ENCODE measurements at places on chromosomes 2 and 18.

DNA sequence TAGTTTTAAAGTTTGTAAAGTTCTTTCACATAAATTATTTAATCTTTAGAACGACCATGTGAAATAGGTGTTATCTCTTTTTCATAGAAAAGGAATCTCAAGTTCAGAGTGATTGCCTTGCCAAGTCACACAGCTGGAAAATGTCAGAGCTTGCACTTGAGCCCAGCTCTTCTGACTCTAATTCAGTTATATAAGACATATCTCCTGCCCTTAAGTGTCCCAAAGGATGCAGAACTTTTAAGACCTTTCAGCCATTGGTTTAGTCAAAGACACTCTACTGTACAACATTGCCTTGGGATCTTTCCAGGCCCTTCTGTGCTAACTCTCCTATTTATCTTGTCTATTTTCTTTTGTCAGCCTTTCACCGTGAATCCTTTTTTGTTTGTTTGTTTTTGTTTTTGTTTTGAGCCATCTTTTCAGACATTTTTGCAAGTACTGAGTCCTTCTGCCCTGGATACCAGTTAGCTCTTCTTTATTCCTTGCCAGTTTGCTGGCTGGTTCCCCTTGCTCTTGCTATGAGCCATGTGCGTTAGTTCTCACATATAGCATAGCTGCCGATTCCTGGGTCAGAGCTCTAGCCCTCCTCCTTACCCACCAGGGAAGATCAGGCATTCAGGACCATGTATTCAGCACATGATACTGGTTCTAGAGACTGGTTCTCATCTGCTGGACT, 160.0 kb upstream of the MYO3B start:
- no peak for DNase-seq

DNA sequence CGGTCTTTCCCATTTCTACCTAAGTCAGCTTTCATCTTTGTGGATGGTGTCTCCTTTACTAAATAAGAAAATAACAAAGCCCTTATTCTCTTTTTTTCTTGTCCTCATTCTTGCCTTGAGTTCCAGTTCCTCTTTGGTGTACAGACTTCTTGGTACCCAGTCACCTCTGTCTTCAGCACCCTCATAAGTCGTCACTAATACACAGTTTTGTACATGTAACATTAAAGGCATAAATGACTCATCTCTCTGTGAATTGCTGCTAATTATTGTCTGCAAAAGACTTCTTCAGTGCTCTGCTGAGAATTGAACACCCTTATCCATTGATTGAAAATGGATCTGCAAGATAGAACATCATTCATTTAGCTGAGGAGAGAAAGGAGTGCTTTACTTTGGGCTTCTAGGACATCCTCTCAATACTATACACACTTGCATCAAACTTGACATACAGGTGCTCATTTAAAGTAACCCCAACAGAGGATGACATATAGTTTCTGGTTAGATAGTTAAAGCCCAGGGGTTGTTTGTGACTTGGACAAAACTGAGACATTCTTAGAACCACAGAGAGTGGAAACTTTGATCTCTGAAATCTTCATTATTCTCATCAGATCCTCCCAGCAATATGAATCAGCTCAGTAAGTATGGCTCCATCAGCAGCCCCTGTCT, 97.0 kb downstream of the XRCC5 start:
- no peak for DNase-seq

GRCh38 chr2:174581491-174581890, 16.1 kb downstream of the WIPF1 start:
- DNase-seq: no peak

DNA sequence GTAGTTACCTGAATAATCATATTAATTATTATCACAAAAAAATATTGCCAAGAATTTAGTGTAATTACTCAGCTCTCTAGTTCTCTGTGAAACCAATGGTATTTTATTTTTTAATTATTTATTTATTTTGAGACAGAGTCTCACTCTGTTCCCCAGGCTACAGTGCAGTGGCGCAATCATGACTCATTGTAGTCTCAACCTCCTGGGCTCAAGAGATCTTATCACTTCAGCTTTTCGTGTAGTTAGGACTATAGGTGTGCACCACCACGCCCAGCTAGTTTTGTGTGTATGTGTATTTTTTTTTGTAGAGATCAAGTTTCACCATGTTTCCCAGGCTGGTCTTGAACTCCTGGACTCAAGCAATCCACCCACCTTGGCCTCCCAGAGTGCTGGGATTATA, 440.4 kb upstream of the CDH20 start:
- DNase-seq: no peak

GRCh38 chr2:11072550-11072949, 82.7 kb upstream of the SLC66A3 start:
- DNase-seq: no peak

DNA sequence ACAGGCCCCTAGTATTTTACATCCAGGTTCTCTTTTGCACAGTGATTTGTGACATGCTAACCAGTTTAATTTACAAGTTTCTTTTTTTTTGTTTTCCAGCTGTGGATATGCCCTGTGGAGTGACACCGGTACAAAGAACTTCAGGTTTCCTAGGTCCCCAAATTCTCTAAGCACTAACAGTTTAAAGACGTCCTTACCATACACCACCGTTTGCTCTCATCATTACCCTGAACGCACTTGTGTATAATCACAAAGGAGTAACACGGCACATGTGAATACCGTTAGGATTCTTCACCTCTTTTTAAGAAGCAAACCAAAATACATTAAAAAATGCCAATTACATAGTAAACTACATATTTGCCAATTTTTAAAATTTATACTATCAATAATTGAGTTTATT, 853 bp downstream of the LANCL1 start:
- DNase-seq: no peak

GRCh38 chr2:74690571-74690970, 36.5 kb downstream of the SEMA4F start:
- no peak for DNase-seq

DNA sequence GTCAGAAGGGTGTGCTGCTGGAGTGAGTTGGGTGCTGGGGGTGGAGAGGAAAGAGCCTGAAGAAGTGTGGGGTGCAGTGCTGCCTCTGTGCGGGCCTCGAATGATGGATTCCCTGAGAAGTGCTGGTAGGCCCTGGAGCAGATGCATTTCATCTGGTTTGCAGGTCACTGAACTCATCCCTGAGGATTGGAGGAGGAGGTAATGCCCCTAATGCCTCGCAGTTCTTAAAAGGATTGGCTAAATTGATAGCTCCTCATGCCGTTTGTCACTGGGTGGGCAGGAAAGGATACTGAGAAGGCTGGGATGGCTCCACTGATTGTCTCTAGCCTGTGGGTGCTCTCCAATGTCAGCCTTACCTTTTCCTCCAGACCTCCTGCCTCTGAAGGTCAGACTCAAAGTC, 74.1 kb downstream of the CTIF start:
- no peak for DNase-seq

DNA sequence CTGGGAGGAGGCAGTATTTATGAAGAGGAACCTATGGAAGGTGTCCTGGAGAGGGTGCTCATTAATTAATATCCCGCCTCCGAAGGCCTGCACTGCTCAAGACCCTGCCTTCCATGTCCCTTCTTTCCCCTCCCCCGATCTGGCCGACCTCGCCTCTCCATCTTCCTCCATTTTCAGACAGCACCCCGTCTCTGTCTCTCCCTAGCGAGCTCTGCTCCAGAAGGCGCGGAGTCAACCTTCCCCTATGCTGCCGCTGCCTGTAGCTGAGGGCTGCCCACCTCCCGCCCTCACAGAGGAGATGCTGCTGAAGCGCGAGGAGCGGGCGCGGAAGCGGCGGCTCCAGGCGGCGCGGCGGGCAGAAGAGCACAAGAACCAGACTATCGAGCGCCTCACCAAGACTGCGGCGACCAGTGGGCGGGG, 1.1 kb upstream of the WBP1 start:
- DNase-seq: no peak

Measured in activated T-cell treated with anti-CD3 and anti-CD28 coated beads, Interleukin-2, amount 50 U/mL, for 48 hours (primary cell).